GOT3 (cell line): ENCODE measurements at places on chromosomes 11 and 22.

DNA sequence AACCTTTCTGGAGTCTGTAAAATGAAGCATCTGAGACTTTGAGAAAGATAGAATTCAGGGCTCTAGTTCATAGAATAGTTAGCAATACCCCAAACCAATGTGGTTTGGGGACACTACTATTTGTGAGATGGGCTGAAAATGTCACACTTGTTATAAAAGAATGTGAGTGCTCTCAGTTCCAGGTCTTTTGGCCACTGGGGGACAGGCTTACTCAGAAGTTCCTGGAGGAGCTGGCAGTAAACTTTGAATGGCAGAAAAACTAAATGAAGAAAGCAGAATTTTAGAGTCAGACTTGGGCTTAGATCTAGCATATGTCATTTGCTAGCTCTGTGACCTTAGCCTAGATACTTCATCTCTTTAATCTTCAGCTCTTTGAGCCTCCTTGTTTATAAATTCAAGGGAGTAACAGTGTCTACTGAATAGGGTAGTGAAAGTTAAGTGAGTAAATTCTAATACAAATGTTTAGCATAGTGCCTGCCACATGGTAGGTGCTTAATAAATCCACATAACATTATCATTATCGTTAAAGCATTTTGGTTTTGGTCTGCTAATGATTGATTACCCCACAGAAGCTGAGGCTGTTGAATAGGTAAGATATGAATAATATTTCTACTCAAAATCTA lies 3.7 kb downstream of the LYVE1 start:
- no peak for DNase-seq

DNA sequence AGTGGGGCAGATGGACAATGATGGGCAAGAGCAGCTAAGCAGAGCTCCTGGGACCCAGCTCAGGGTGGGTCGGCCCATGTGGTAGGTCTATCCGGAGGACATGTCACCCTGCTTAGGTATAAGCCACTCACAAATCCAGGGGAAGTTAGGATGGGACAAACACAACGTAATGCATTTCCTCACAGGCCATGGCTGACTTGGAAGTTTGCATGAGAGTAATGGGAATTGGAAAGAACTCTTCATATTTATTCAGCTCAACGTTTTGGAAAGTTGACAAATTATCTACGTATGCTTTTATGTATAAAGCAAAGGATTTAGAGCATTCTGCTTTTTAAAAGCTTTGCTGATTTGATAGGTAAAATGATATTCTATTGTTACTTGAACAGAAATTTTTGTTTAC lies 74.9 kb downstream of the SMCO4 start:
- no peak for DNase-seq

- no peak for DNase-seq
Observed at GRCh38 chr11:30128269-30128932, 102.4 kb upstream of the FSHB start.

GRCh38 chr22:48055827-48056226 lies 1293.4 kb downstream of the TBC1D22A start:
- no peak for DNase-seq

- no peak for DNase-seq
Observed at GRCh38 chr22:49627217-49628181, 200.2 kb downstream of the BRD1 start.

DNA sequence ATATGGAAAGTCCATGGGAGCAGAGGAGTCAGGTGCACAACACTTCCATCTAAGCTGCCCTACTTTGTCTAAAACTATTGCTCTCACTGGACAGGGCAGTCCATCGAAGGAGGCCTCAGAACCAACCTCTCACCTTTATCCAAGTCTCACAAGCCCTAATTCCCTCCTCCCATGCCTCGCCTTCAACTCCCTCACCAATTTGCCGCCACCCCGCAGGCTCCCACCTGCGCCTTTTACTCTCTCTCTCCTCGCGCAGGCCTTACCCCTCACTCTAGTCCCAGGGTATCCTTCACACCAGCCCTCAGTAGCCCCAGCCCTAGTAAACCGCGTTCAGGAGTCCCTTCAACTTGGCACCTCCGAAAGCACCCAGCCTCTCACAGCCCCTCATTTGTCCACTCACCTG lies 451 bp downstream of the FHIP1B start:
- DNase-seq = no peak

GRCh38 chr11:9893474-9893873 lies 229.6 kb downstream of the SWAP70 start:
- no peak for DNase-seq

GRCh38 chr11:33211153-33211552 lies 46.0 kb upstream of the HIPK3 start:
- no peak for DNase-seq

DNA sequence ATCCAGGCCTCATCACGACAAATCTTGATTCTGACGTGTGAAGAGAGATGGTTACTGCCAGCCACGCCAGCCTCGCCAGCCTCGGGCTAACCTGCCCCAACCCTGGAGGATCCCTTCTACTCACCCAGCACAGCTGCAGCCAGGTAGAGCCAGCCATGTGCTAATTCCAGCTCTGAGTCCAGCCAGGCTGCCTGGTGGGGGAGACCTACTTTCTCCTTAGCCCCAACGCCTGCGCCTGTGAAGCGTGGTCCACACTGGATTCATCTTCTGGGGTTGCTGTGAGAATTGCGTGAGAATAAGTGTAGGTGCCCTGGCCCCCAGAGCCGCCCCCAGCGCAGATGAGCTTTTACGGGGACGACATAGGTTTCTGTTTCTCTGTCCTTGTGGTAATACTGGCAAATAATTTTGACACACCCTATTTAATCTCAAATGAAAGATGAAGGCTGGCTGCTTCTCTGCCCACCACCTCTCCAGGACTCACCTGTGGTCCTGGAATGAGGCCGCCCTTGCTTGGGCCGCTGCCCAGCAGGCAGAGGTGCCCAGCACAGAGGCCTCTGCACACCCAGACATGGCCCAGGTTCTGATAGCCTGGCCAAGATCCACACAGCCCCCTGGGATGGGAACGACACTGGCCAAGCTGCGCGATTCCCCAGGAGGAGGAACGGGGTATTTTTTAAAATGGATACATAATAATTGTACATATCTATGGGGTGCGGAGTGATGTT lies 528.4 kb downstream of the TBC1D22A start:
- DNase-seq = no peak

DNA sequence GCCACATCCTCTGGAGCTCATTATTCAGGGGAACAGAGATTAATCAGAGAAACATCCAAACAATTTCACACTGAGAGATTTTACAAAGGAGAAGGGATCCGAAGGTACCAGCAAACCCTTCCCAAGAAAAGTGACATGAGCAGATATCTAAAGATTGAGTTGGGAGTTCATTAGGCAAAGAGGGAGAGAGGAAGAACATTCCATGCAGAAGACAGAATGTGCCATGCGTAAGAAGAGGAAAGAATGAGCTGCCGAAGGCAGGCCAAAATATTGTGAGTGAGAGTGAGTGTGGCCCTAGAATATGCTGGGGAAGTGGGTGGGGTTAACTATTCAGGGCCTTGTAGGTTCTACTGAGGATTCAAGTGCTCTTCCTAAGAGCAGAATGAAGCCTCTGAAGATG lies 50.0 kb upstream of the LYVE1 start:
- no peak for DNase-seq

GRCh38 chr11:11618973-11619435 lies 2.8 kb downstream of the GALNT18 start:
- DNase-seq = no peak

- no peak for DNase-seq
Observed at GRCh38 chr11:32002311-32002710, 88.6 kb upstream of the RCN1 start.

DNA sequence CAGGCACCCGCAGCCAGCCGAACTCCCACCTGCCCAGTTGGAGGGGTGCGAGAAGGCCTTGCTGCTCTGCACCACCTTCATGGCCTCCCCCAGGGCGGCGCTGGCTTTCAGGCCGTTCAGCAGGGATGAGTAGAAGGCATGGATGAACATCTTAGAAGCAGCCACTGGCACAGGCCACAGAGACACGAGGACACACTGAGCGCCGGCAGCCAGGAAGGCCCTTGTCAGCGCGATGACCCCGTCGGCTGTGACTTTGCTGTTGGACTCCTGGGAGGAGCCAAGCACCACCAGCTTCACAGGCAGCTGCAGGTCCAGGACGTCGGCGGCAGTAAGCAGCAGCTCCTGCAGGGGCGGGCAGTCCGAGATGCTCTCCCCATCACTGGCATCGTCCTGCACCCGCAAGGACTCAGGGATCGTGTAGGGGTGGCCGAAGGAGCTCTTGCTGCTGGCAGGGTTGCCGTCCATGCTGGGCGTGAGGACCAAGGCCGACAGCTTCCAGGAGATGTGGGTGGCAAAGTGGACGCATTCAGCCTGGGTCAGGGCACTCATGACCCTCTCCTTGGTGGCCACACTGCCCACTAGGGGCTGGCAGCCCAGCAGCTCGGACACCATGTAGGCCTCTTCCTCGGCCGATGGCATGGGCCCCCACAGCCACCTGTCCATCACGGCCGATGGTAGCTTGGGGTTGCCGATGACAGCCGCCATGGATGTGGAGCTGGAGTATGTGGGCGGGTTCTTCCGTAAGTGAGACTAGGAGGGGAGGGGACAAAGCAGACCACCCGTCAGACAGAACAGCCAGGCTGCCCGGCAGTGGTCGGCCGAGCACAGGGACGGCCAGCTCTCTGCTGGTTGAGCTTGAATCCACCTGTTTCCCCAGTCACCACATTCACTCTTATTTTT lies 79.7 kb upstream of the PITPNB start:
- no peak for DNase-seq

- no peak for DNase-seq
Observed at GRCh38 chr11:126341760-126342161, 13.7 kb upstream of the ST3GAL4 start.

- DNase-seq = no peak
Observed at GRCh38 chr22:46946383-46946962, 184.0 kb downstream of the TBC1D22A start.

DNA sequence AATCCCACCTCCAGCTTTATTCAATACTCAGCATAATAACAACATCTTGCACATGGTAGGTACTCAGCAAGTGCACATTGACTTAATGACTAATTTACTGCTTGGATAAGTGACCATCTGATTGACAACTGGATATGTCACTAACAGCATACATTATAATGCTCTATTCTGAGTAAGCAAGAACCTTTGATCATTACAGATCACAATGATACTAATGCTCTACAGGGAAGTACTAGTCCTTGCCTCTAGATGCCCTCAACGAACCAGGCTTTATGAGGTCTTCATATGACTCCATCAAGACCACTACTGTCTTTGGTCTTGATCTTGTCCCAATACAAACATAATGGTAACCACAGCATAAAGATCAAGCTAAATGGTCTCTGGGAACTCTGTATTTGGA lies 167.6 kb upstream of the MTMR2 start:
- DNase-seq = no peak

GRCh38 chr22:25069758-25070481 lies 117.4 kb downstream of the KIAA1671 start:
- no peak for DNase-seq

DNA sequence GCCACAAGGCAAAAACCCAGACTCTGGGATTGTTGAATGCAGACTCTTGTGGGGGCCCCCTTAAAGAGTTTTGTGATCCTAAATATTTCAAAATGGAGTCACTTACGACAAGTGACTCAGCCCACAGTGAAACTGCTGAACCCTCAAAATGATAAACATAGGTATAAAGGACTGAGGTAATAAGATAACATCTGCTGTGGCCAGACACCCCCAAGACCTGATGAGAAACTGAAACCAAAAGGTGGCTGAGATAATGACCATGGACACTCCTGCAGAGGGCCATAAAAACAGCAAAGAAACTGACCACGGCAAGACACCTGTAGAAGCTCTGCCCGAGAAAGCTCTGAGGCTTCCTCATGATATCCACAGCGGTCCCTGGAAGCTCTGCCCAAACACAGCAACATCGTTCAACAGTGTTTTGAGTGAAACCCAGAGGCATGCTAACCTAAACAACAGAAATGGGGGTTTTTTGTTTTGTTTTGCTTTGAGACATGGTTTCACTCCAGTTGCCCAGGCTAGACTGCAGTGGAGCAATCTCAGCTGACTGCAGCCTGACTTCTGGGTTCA lies 1.6 kb upstream of the PLAAT4 start:
- no peak for DNase-seq

GRCh38 chr11:77087723-77088225 lies 14.9 kb upstream of the OMP start:
- DNase-seq = no peak

DNA sequence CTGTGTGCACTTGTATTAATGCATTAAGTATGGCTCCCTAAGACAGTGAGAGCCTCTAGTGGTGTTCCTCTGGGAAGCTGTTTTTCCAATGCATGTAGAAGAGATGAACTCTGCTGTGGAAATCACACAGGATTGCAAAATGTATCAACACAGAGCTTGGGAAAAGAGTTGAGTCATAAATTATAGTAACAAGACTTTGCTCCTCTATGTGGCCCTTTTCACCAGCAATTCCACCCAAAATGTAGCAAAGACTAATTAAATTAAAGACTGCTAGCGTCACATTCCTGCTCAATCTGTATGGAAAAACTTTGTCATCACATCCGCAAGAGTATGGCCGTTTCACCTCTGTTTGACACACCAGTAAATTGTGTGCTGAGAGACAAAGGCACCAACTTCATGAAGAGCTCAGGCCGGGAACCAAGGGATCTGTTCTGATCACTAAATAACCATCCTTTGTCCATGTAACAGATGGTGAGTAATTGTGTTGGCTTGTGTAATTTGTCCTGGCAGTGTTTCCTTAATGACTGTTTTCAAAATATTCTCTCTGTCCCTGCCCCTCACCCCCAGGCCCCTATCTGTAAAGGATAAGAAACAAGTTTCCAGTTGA lies 209.2 kb upstream of the SORL1-AS1 start:
- no peak for DNase-seq

GRCh38 chr11:85902353-85902752 lies 47.2 kb downstream of the CCDC83 start:
- no peak for DNase-seq

- no peak for DNase-seq
Observed at GRCh38 chr11:32451808-32452207, 16.5 kb upstream of the WT1 start.

DNA sequence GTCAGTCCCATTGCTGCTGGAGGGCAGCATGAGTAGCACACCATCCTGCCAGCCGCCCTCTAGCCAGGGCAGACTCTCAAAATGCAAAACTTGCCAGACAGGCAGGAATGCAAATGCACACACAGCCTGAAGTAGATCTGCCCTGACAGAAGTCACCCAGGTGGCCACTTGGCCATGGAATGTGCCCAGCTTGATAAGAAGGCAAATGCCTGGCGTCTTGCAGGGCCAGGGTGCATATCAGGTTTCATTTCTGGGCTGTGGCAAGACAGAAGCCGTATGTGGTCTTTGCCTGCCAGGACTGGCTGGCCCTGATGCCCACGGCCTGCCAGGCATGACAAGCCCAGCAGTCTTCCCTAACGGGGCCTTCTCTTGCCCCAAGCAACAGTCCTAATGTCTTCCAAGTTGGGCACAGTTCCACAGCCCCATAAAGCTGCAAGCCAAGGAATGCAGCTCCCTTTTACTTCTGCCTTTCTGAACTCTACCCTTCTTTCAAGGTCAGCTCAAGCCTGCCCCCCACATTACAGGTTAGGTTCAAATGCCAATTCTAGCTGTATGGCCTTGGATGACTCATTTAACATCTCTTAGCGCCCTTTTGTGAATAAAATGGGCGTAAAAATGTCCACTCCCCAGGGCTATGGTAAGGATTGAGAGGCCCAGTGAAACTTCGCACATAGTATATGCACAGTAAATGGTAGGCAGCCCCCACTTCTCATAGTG lies 29.7 kb downstream of the POU2AF3 start:
- DNase-seq = no peak
